ENCODE measurements at places on chromosomes 2 and 18. TPM values are rescaled to one million over a fixed set of nuclear protein-coding genes. Genes with fewer than 3 reads are reported as not detected.

- peak; percentile 75 for DNase-seq
- no peak overlapping the region for H3K4me3 ChIP-seq
- H3K27me3 ChIP-seq: no peaks in the 10 kb centered on the region
- peaks cover 59% of the 10 kb centered on the region for H3K4me1 ChIP-seq
- no peaks in the 10 kb centered on the region for H3K36me3 ChIP-seq
Observed at GRCh38 chr2:85796341-85797262, 42.8 kb downstream of the ATOH8 start.

Gene CHST9
- total RNA-seq: 4.8 TPM

DNA sequence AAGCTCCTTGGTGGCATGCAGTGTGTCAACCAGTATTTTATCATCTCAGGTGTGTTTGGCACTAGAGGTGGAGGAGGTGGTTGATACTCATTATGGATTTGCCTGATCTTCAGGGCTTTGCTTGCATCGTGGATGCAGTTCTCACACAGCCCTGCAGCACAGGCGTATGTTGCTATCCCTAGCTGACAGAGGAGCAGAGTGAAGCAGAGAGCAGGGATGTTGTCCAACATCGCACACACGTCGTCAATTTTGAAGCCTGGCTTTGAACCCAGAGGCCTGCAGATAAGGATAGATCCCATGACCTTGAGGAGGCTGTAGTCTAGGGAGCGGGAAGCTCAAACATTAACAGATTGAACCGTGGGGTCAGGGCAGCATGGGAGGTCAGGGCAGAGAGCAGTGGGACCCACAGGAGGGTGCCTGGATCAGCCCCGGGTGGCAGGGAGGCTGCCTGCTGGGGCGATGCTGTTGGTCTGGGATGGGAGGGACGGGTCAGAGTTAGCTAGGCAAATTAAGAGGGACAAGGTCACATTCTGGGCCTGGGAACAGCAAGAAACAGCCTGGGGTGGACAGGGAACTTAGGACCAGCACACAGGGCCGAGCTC is 4.2 kb downstream of the RNF144A start:
- no peaks in the 10 kb centered on the region for H3K36me3 ChIP-seq
- no peak overlapping the region for H3K4me3 ChIP-seq
- DNase-seq: no peak
- no peaks in the 10 kb centered on the region for H3K27me3 ChIP-seq

DNA sequence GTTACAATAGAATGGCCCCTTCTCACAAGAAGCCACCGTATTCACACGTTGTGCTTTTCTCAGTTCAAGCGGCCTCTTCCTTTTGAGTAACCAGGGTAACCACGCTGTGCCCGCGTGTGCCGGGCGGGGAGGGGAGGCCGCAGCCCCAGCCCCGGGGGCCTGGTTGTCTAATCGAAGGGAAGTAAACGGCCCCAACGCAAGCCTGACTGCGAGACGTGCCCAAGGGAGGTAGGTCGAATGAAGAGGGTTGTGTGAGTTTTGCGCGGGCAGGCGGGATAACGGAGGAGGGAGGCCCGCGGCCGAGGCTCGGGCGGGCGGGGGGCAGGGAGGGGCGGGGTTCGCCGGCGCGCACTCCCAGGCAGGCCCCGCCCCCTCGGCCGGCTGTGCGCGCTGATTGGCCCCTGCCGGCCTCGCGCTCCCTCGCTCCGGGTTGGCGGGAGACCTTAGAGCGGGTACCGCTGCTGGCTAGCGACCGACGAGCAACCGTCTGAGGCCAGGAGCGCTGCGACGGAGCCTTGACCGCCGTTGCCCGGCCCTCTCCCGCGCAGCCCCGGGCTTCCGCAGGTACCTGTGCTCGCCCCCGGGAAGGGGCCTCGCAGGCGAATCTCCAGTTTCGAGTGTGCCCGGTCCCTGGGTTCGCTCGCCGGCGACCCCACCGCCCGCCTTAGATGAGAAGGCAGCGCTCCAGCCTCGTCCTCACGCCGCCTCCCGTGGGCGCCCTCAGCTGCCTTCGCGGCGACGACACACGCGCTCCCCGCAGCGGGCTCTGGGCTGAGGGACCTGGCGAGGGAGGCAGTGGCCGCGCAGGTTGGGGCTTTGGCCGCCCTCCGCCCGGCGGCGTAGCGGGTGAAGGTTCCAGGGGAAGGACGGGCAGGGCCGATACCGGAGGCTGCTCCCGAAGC is at the start of gene SPDYA:
SPDYA (plus strand) TSS at position 451 of the 902 bp plus-strand sequence. CDS start 5,181 bp downstream, outside the sequence.
- H3K4me3 ChIP-seq: peak within 1 kb of the TSS; percentile 48
- H3K27me3 ChIP-seq: no peaks in the 10 kb centered on the region
- DNase-seq: peak; percentile 65
- no peak within 1 kb of the TSS for H3K27ac ChIP-seq
- peaks cover 7% of the 10 kb centered on the region for H3K4me1 ChIP-seq
- H3K36me3 ChIP-seq: peaks cover 10% of the 10 kb centered on the region

- H3K27ac ChIP-seq: no peak overlapping the region
- no peak for DNase-seq
- H3K4me1 ChIP-seq: no peaks in the 10 kb centered on the region
- H3K36me3 ChIP-seq: no peaks in the 10 kb centered on the region
- H3K27me3 ChIP-seq: no peaks in the 10 kb centered on the region
Observed at GRCh38 chr2:224860786-224861185, 144.6 kb upstream of the CCDC195 start.

DNA sequence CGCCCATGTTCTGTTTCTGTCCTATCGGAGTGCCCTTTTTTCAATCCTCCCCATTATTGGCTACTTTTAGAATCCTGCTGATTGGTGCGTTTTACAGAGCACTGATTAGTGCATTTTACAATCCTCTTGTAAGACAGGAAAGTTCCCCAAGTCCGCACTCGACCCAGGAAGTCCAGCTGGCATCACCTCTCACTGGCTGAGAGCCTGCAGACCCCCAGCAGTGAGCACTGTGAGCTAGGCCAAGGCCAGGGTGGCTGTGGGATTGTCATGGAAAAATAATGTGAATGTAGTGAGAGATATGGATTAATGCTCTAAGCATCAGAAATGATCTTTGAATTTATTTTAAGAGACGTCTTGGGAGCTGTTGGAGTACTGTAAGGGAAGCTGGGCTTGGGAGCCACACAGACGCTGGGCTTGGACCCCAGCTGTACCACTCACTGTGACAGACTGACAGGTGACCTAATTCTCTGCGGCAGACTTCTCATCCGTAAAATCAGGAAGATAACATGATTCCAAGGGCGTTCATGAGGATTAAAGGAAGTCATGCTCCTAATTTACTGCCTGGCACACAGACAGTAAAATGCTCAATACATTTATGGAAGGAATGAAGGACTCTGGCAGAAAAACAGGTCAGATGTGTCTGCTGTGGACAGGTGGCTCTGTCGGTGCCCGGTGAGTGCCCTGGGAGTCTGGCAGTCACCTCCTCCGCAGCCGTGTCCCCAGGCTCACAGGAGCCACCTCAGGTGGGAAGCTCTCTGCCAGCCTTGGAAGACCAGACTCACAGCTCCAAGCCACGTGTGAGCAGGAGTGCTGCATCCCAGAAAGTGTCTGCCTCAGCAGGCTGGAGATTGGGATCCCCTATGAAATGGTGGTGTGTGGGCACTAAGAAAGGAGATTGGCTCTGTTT is 105.5 kb downstream of the FAM168B start:
- no peaks in the 10 kb centered on the region for H3K4me1 ChIP-seq
- H3K36me3 ChIP-seq: no peaks in the 10 kb centered on the region
- H3K4me3 ChIP-seq: no peak overlapping the region
- DNase-seq: no peak
- H3K27ac ChIP-seq: no peak overlapping the region
- H3K27me3 ChIP-seq: no peaks in the 10 kb centered on the region

GRCh38 chr18:70228536-70228935 is 23.0 kb upstream of the RTTN start:
- H3K27me3 ChIP-seq: no peaks in the 10 kb centered on the region
- H3K27ac ChIP-seq: no peak overlapping the region
- no peak overlapping the region for H3K4me3 ChIP-seq
- DNase-seq: no peak

Gene ARHGAP15
- total RNA-seq: 2.7 TPM

GRCh38 chr18:13934676-13935075 is 19.3 kb upstream of the MC2R start:
- H3K4me3 ChIP-seq: no peak overlapping the region
- H3K27ac ChIP-seq: no peak overlapping the region

DNA sequence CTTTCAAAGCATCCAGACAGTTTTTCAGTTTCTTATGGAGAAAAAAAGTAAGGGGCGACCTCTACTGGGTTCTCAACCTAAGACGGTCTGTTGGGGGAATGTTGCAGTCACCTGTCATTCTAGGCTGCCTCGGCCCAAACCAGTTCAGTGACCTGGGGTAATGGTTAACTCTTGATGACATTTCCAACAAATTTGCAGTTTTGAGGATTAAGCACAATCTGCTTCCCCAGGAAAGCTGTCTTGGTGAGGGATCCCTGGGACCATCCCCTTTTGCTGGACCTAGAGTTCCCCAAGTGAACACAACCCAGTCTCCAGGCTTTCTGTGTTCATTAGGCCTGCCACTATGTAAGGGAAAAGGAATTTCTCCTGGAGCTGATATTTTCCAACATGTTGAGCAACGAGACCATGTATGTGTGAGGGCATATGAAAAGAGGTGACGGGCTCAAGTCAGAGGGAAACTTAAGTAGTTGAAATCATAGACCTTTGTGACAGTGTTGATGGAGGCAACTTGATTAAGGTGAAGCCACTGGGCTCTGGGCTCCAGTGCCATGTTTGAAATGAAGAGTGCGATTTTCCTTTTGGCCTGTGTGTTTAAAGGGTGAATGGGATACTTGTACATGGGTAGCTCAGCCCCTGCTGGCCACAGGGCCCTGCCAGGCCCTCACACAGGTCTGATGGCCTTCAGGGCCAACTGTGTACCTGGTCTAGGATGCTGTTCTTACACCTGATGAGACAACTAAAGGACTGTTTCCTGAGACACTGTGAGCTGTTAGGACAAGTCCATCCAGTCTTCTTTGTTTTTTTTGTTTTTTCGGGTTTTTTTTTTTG is 27.0 kb downstream of the FOSL2 start:
- H3K27ac ChIP-seq: no peak overlapping the region
- peaks cover 33% of the 10 kb centered on the region for H3K36me3 ChIP-seq
- no peak for DNase-seq
- peaks cover 4% of the 10 kb centered on the region for H3K4me1 ChIP-seq

- no peak for DNase-seq
- H3K4me3 ChIP-seq: peak overlapping the region; percentile 71
- H3K27me3 ChIP-seq: no peaks in the 10 kb centered on the region
- H3K36me3 ChIP-seq: no peaks in the 10 kb centered on the region
- H3K4me1 ChIP-seq: peaks cover 32% of the 10 kb centered on the region
- peak overlapping the region; percentile 92 for H3K27ac ChIP-seq
Observed at GRCh38 chr2:27322301-27322765, 564 bp downstream of the MPV17 start.

Gene ASB18
- 49.8 TPM for total RNA-seq

Gene KYNU
- total RNA-seq: 1.1 TPM

Gene BARD1
- total RNA-seq: 11.1 TPM

Gene ABCB11
- not detected for total RNA-seq

- no peaks in the 10 kb centered on the region for H3K4me1 ChIP-seq
- H3K36me3 ChIP-seq: no peaks in the 10 kb centered on the region
- no peak overlapping the region for H3K4me3 ChIP-seq
Observed at GRCh38 chr2:56347881-56348280, 164.1 kb downstream of the CCDC85A start.
